SK-N-MC (cell line): ENCODE measurements at places on chromosomes 11 and 22.
A peak's percentile ranks its signal among the peaks of the same experiment; 100 is the strongest.

GRCh38 chr11:35126000-35126878 is 12.7 kb upstream of the CD44 start:
- no peak for DNase-seq

GRCh38 chr22:29310065-29310862 is 3.8 kb downstream of the GAS2L1 start:
- no peak for DNase-seq

DNA sequence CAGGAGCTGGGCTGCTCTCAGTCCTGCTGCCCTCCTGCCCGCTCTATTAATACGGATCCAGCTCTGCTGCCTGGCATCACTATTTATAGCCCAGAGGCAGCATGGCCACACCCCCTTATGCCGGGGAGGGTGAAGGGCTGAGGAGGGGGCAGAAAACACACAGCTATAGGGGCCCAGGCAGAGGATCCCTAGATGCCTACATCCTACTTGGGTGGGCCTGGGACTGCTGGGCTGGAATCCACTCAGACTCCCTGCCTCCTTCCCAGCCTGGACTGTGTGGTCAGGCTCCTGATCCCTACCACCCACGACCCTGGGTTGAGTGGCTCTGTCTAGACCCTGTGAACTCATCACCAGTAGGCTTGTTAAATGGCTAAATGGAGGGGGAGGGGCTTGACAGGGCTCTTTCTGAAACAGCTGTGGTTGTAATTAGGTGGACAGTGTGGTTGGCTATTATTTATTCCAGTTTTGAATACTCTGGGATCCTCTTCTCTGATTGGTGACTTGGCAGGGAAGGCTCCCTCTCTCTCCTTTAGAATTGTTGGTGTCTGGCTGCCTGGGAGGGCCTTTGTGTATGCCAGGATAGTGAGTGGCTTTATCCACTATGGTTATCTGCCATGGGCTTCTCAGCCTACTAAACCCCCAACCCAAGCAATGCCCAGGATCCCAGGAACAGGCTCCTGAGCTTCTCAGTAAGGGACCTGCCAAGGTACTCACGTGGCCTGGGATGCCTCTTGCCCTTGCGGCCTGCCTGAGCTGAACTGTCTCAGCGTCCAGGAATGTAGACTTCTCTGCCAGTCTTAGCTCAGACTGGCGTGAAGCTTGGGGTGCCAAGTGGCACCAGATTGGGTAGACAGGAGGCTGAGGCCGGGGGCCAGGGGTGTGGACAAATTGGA is 15.2 kb downstream of the PHLDB1 start:
- DNase-seq, result no peak

- no peak for DNase-seq
Measured at GRCh38 chr22:38729946-38730345, 24.2 kb downstream of the GTPBP1 start.

DNA sequence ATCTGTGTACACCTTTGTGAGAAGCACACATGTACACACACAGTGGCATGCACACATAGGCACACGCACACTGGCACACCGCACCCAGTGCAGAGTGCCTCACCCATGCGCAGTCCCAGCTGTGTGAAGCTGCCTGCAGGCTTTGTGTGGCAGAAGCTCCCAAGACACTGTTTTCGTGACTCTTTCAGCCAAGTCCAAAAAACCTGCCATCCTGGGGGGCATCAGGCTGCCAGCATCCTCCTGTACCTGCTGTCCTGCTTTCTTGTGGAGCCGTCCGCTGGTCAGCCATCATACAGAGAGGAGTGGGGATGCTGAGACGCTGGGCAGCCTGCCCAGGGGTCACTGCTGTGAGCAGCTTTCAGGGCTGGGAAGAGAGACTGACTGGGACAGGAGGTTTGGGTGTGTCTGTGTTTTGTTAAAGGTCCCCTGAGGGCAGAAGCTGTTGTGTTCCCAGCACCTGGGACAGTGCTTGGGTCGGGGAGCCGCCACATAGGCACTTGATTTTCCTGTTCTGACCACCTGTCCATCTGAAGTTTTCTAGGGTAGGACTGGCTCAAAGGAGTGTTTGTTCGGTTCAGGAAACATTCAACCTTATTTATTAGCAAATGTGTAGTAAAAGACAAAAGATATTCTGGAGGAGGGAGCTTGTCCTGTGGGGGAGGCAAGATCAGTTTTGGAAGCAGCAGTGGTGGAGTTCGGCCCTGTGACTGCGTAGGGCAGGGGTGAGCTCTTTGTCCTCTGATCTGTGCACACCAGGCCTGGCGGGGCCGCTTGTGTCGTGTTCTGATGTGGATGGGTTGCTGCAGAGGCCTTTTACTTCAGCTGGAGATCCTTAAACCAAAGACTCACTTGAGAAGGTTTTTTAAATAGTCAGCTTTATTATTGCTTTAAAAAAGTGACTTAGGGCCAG is 29.7 kb downstream of the AP2A2 start:
- no peak for DNase-seq

GRCh38 chr11:115297330-115297729 is 206.9 kb downstream of the CADM1 start:
- DNase-seq, result no peak

- no peak for DNase-seq
Measured at GRCh38 chr22:22603470-22603947, 40.9 kb upstream of the GGTLC2 start.

DNA sequence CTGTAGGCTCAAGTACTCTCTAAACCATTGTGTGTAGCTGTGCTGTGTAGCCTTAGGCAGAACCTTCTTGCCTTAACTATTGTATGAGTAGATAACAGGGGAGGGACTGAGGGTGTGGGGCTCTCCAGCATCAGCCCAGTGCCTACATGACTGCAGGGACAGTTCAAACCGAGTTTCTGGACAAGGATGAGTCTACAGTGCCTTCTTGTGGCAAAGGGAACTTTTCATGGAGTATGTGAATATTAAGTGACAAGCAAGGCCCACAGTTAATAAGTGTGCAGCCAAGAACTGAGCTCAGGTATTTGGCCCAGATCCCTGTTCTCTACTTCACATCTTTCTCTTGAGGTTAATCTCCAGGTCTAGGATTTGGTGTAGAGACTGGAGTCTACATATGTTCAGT is 424.4 kb upstream of the LARGE1 start:
- no peak for DNase-seq

DNA sequence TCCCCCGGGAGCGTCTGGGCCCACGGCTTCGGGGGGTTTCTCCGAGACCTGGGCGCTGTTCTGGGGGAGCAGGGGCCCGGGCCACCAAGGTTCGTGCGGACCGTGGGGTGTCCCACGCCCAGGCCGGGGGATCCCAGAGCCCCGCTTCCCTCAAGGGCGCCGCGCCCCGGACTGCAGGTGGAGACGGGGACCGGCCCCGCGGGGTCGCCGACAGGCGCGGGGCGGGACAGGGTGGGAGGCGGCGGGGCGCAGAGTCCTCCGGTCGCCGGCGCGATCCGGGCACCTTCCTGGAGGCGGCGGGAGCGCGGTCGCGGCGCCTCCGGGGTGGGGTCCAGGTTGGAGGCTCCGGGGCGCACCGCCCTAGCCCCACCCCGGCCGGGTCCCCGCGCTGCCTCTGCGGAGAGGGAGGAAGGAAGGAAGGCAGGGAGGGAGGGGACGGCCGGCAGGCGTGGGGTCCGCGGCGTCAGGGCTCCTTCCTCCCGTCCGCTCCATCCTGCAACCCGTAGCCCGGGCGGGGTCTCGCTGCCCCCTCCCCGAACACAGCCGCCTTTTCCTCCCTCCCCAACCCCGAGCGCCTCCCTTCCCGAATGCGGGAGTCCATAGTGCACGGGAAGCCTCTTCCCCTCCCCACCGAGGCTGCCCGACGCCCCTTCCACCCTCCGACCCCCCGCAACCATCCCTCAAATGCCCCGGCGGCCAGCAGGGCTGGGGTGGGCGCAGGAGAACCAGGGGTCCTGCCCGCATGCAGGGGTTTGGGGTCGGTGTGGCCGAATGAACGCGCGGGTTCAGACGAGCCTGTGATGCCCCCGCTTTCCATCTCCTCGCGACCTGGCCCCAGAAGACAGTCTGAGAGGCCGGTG is 4.3 kb upstream of the ZBED4 start:
- no peak for DNase-seq

DNA sequence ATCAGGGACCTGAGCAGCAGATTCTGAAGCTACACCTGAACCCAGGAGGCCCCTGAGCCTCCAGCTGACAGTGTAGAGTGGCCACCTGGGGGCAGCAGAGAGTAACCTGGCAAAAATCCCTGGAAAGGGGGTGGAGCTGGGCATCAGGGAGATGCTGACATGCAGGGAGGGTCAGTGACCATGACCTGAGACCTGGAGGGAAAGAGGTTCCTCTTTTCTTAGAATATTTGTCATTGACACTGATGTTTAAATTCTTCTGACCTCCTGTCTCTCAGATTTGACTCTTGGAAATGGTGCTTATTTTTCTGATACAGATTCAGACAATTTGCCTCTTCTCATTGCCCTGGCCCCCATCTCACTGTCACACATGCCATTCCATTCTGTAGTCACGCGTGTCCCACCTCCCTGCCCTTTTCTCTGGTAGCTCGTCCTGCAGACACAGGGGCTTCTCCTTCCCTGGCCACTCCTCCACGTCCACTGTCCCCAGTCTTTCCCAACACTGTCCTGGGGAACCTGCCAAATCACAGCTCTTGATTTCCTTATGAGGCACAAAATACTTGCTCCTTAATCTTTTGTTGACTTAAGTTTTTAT is 117.2 kb upstream of the IGLL5 start:
- DNase-seq, result no peak

- DNase-seq, result no peak
Measured at GRCh38 chr11:9280655-9281301, 15.6 kb upstream of the DENND5A start.

- no peak for DNase-seq
Measured at GRCh38 chr11:109869536-109869935, 223.7 kb upstream of the ZC3H12C start.

DNA sequence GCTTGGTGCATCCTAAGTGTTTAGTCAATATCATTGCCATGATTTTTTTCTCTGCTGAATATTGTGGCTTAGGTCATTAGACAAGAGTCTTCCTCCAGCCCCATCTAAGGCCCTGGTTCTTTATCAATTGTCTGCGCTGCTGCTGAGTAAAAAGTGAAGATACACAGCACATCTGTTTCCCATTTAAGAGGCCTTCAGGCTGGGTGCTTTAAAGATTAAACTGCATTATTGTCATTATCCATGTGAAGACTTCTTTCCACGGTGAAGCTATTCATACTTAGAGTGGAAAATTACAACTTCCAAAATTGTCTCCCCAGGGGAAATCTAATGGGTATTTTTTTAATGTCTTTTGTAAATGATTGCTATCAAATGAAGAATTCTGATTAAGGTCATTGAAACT is 719.8 kb upstream of the LRRC4C start:
- DNase-seq, result peak; percentile 39

- DNase-seq, result peak; percentile 94
Measured at GRCh38 chr11:18634140-18635032, at the start of gene SPTY2D1. TSS of gene SPTY2D1 (minus strand) at chr11:18634342. CDS start at chr11:18634257, 85 bp downstream.

- DNase-seq, result no peak
Measured at GRCh38 chr11:125554038-125554437, 15.2 kb upstream of the EI24 start.

DNA sequence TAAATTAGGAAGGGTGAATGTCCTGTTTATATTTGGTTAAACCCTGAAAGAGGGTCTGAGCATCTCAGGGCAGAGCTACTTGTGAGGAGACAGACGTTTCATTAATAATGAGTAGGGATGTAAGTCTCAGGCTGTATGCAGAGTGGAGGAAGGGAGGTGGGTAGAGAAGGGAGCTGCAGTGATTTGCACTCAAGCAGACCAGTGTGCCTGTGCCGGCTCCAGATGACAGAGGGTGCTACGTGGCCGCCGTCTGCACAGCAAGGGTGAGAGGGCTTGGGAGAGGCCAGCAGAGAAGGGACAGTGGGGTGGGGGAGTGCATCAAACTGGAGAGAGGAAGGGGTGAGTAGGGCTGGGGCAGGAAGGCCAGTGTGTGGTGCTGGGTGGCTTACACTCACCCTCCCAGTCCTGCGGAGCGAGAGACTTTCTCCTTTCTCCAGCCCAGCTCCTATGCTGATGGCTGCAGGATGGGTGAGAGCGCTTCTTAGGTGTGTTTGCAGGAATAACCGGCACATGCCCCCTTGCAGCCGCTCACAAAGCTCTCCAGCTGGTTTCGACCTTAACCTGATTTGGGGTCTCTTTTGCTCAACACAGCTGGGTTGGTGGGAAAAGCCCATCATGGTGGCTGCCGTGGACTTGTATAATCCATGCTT is 130.6 kb downstream of the ST3GAL4 start:
- DNase-seq, result no peak

DNA sequence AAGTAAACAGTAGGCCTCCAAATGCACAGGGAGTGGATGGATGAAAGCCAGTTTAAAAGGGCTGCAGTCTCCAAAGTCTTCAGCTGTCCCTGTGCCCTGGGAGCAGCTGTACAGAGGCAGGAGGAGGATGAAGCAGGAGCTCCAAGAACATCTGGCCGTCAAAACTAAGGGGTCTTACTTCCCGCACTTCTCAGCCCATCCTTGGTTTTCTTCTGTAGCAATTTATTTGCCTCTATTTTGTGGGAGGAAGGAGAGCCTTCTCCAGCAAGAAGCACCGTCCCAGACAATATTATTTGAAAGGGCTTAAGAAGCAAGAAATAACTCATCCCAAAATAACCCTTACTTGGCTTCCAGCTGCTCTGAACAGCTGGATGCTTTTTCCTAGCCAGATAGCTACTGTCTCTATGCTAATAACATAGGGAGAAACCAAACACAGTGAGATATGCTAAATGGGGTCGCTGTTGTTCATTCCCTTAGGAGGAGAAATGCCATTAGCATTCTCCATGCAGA is 133.2 kb downstream of the SPATA19 start:
- DNase-seq, result no peak

- no peak for DNase-seq
Measured at GRCh38 chr11:134596404-134596803, 184.4 kb upstream of the B3GAT1 start.

- DNase-seq, result no peak
Measured at GRCh38 chr11:77201991-77202841, 74.2 kb downstream of the MYO7A start.

- DNase-seq, result no peak
Measured at GRCh38 chr22:50443801-50444625, 30.8 kb downstream of the SBF1 start.

DNA sequence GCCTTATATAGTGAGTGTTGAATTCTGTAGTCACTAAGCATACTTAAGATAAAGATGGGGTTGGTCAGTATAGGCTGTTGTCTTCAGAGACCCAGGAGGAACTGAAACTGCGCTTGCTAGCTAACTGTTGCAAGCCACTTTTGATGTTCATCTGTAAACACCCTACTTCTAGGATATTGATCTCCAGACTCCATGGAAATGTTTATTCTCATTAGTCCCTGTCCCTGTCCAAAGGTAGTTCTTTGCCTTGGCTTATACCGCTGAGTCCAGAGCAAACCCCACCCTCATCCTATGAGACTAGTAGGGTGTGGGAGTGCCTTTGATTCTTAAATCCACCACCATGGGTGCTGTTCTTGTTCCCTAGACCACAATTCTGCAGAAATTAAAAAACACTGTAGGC is 36.4 kb downstream of the DEPDC5 start:
- DNase-seq, result no peak

DNA sequence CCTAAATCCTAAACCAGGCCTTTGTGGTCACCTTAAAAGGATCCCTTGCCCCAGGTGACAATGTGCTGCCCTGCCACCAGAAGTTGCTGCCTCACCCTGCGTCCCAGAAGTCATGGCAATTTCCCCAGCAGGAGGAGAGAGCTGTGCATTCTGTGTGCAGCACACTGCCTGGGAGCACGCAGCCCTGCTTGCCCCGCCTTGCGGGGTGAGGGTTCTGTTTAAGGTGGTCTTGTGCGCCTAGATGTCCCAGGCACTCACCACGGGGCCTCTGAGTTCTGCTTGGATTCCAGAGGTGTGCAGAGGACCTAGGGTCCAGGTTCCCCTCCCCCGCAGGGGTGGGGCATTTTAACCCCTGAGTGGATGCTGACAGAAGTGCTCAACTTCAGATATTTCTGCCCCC is 95.0 kb downstream of the GRAMD1B start:
- DNase-seq, result no peak

- DNase-seq, result no peak
Measured at GRCh38 chr11:109582470-109582869, 160.5 kb downstream of the C11orf87 start.
